Mesothelial cell of epicardium (in vitro differentiated cells): ENCODE measurements at places on chromosomes 3 and 15.

- no peak for DNase-seq
These were observed 227.2 kb upstream of the NANOGP8 start for GRCh38 chr15:35312344-35312743.

DNA sequence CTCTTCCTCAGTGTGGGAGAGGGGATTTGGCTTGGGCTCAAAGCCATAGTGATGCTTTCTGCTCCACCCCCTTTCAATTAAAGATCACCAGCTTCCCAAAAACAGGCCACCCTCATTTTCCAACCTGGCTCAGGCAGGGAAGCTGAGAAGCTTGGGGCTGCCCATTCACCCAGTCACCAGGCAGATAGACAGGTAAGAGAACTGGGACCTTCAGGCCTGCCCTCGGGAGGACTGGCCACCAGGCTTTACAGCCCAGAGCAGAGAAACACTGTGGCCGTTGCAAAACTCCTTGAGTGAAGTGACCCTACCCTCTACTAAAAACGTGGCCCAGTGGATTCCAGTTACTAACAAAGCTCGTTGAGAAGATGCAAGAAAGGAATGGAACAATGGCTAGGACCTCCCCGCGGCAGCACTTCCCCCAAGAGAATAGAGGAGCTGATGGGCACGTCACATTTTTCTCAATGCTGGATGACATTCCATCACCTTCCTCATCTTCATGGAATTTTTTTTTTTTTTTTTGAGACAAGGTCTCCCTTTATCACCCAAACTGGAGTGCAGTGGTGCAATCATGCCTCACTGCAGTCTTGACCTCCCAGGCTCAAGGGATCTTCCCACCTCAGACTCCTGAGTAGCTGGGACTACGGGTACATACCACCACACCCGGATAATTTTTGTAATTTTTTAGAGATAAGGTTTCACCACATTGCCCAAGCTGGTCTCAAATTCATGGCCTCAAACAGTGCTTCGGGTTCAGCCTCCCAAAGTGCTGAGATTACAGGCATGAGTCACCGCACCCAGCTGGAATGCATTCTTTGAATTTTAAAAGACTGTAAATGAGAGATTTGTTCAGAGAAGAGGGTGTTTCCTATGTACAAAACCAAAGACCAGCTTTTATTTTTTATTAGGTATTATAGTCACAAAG, 37.9 kb downstream of the LIPC start:
- DNase-seq, result no peak

GRCh38 chr3:56137415-56137814, 330.9 kb downstream of the ERC2 start:
- no peak for DNase-seq

GRCh38 chr3:144129536-144130214, 158.1 kb downstream of the DIPK2A start:
- DNase-seq, result no peak

DNA sequence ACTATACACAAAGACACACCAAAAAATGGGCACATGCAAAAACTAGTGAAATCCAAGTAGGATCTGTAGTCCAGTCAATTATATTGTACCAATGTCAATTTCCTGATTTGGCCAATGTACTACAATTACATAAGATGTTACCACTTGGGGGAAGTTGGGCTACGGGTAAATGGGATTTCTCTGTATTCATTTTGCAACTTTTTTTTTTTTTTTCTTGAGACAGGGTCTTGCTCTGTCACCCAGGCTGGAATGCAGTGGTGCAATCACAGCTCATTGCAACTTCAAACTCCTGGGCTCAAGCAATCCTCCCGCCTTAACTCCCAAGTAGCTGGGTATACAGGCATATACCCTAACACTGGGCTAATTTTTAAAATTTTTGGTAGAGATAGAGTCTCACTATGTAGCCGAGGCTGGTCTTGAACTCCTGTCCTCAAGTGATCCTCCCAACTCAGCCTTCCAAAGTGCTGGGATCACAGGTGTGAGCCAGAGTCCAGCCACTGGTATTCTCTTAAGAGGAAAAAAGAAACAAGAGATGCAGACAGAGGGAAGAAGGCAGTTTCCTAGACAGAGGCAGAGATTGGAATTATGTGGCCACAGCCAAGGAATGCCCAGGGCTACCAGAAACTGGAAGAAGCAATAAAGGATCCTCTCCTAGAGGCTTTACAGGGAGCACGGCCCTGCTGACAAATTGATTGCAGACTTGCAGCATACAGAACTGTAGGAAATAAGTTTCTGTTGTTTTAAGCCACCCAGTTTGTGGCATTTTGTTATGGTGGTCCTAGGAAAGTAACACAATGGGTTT, 33.3 kb downstream of the TFDP2 start:
- DNase-seq, result no peak

DNA sequence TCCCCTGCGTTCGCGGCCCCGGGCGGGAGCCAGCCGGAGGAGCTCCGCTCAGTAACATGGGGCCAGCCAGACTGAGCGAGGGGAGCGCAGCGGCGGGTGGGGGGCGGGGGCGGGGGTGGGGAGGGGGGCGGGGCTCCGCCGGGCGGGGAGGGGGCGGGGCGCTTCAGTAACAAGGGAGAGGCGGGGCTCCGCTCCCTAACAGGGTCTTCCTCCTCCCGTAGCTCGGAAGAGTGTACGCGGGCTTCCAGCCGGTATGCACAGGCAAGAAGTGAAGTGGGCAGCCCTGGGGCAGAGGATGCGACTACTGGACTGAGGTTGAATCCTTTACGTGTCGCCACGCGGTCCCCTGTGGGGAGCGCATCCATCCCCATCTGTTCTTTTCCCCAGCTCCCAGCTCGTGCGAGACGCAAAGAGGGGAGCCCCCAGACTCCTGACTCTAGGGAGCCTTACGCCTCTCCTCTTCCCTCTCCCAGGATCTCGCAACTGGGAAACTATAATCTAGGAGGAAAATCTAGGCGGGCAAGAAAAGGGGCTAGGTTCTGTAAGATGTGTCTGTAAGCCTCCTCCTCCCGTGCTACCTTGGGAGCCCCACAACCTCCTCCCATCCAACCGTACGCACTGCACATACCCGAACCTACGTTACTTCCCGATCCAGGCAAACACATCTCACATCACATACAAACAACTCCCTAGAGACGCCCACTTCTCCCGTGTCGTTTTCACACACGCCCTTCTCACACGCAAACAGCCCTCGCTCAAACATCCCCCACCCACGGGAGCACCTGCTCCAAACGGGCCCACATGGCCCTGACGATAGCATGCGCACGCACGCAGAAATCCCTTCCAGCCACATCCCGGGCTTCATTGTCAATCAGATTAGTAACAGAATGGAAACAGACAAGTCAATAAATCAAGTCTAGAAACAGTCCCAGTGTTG, at the start of gene SHF:
Gene SHF (minus strand): TSS at position 73 of the 937 bp plus-strand sequence. CDS start 15 bp downstream, at position 58.
- DNase-seq, result peak; percentile 61

- no peak for DNase-seq
These were observed 161.3 kb upstream of the TLE3 start for GRCh38 chr15:70259028-70259424.

- DNase-seq, result no peak
These were observed 1.5 kb upstream of the ITIH3 start for GRCh38 chr3:52792961-52793695.

- DNase-seq, result no peak
These were observed 17.7 kb upstream of the SENP7 start for GRCh38 chr3:101530686-101531047.

GRCh38 chr3:112122870-112123269, 10.2 kb downstream of the GCSAM start:
- DNase-seq, result no peak

DNA sequence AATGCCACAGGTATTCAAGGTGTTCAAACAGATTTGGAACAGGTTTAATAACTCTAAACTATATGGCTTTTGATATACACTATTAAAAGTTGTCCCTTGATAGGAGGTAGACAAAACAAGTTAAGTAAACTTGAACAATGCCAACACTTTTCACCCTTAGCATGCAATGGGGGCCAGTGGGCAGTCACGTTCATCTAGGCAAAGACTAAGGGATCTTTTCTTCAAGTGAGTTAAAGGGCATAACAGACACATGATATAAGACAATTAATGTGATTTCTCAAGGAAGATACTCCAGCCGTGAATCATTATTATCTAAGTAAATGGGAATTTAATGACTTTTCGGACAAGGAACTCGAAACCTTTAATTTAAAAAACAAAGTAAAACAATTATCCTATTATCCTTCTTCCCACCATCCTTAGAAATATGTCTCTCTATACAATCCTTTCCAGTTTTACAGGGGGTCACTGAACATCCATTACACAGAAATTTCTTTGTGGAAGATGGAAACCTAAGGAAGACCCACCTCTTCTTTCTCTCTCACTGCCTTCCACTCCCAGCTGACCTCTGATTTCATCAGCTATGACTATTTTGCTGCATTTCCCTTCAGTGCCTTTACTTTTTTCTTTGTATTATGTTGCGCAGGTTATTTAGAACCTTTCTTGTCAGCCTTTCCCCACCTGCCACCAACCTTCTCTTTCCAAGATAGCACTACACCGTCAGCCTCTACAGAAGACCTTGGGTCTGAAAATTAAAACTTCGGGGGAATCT, 1.5 kb downstream of the CLDN1 start:
- DNase-seq, result no peak

GRCh38 chr3:178558637-178559036, 22.4 kb downstream of the KCNMB2 start:
- DNase-seq, result no peak

GRCh38 chr15:33234020-33234461, 39.5 kb upstream of the FMN1 start:
- no peak for DNase-seq

DNA sequence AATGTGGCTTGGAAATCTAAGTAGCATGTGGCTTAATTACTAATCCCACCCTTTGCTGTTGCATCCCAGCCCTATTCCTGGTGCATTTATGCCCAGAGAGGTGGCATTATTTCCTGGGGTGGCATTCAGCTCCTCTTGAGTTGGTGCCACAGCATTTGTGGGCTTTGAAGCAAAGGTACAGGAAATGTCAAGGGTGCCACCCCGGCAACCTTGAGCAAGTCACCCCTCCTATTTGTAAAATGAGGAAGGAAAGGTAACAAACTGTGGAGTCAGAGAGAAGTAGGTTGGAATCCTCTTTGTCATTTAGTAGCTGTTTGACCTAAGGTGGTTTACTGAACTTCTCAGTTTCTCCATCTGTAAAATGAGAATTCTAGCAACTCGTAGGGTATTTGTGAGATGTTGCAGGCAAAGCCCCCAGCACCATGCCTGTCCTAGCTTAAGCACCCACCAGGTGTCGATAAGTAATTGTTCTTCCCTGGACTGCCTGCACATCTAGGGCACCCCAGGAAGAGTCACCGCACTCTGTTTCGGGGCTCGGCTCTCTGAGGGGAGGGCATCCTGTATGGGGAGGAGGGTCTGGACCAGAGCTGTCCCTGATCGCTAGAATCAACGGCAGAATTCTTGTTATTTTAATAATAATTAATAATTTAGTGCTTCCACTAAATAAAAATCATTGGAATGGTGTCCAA, 17.1 kb downstream of the ISG20 start:
- no peak for DNase-seq

GRCh38 chr3:81268526-81268925, 492.9 kb downstream of the GBE1 start:
- no peak for DNase-seq
